ENCODE measurements at places on chromosomes 11 and 22.
A peak's percentile ranks its signal among the peaks of the same experiment; 100 is the strongest.

DNA sequence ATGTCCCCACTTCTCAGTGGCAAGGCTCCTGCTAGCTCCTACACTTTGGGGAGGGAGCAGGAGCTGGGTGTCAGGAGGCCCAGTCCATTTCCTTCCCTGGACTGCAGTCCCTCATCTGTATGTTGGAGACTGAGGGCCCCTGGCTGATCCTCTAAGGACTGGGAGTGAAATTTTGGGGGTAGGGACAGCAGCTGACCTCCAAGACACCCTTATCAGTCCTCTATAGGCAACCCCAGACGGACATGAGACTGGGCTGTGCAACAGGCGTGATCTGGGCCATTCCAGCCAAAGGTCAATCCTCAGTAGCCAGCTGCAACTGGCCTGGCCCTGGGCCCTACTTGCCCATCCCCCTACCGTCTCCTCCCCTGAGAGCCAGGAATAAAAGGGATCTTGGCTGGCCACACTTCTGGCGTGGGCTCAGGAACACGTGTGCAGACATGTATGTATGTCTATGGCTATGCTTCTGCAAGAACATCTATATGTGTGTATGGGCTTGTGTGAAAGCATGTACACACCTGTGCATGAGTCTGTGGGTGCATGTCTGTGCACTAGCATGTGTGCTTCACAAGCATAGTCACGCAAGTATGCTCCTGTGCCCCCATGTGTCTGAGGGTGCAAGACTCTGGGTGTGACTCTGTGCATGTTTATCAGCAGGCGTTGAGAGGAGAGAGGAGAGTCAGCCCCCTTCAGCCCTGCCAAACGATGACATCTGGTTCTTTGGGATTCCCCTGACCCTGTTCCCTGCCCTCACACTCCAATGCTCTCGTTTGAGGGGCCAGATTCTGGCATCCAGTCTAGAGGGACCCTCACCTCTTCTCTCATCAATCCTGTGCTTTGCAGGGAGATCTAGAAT lies 24.6 kb upstream of the DGAT2 start:
- DNase-seq, result no peak

DNA sequence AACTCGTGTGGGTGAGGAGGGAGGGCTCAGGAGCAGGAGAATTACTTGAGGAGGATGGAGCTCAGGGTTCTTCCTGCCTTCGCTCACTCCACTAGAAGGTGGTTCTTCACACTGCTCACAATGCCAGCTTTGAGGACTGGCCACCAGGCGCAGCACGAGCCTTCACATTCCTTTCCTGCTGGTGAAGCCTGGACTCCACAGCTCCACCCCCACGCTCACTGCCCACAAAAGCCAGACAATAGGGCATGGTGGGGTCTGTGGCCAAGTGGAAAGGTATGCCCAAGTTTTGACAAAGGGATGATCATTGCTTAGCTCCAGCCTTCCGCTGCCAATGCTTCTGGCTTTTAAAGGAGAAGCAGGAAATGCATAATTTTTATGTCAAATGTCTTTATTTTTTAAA lies 58.0 kb upstream of the FADD start:
- DNase-seq, result no peak

DNA sequence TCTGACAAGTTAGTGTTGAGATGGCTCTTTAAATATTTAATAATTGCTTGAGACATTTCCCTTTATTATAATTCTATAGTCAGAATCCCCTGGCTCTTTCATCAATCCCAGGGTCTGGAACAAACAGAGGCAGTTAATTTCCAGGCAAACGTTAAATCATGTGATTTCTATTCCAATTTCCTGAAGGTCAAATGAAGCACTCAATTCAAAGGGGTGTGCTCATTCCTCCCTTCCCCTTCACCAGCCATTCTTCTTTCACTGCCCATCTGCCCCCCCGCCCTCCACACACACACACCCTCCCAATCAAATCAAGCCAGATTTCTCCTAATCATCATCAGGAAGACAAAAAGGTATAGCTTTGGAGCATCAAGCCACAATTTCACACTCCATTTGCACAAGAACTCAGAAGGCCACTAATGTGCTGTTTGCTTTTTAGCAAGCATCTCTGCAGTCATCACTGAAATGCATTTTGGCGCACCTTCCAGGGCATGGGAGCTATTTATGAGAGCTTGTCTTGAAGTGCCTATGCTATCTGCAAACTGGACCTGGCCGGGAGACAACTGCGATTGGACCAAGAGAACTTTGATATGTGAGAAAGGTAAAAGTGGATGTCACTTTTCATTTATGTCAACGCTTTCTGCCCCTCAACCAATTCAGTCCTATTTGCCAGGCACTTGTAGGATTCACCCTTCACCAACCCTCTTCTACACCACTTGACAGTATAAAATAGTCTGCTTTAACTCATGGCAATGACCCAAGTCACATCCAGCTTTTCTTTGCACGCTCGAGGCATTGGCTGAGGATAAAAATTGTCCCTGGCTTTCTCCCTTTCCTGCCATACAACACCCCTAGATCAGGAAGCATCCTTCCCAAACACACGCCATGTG lies 315.1 kb upstream of the API5 start:
- no peak for DNase-seq

GRCh38 chr11:22478169-22478568 lies 140.0 kb downstream of the SLC17A6 start:
- DNase-seq, result no peak

DNA sequence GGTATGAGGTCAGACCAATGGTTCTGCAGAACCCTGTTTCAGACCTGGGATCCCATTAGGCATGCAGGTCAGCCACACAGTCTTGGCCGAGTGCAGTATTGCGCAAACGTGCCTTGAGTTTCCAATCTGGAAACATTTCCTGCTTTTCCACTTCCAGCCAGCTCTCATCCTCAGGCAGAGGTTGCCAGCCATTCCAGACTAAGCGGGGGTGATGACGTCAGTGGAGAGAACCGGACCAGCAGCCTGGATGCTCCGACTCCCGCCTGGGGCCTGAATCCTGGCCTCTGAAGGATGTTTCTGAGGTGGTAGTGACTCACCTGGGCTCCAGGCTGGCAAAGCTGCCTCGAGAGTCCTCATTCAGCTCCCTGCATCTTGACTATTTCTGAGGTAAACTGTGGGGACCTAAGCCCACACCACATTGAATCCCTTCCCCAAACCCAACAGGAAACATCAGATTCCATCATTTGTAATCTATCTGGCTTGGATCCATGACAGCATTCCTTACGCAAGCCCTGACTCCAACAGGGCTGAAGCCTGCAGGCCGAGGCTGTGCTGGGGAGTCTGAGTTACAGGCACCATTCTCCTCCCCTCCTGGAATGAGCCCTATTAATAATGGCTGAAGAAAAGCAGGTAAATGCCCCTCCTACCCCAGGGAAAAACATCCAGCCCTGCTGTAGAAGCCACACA lies 83.0 kb downstream of the ABTB2 start:
- no peak for DNase-seq

DNA sequence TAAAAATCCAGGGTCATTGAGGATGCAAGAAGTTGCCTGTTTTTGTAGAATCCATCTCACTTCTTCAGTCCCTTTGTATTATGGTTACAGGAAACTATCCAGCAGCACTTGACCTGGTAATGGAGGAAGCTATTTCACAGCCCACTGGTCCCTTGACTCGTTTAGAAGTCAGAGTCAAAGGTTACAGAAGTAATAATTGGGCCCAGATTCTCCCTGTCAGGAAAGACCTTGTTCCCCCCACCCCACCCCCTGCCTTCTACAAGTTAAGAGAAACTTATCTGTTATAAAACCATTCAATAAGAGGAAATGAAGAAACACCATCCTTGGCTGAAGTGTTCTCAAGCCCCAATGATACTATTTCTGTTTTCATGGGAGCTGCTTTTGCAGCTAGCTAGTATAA lies 65.8 kb downstream of the CSTPP1 start:
- no peak for DNase-seq

- DNase-seq, result no peak
Observed at GRCh38 chr22:32600147-32600546, 125.5 kb downstream of the FBXO7 start.

DNA sequence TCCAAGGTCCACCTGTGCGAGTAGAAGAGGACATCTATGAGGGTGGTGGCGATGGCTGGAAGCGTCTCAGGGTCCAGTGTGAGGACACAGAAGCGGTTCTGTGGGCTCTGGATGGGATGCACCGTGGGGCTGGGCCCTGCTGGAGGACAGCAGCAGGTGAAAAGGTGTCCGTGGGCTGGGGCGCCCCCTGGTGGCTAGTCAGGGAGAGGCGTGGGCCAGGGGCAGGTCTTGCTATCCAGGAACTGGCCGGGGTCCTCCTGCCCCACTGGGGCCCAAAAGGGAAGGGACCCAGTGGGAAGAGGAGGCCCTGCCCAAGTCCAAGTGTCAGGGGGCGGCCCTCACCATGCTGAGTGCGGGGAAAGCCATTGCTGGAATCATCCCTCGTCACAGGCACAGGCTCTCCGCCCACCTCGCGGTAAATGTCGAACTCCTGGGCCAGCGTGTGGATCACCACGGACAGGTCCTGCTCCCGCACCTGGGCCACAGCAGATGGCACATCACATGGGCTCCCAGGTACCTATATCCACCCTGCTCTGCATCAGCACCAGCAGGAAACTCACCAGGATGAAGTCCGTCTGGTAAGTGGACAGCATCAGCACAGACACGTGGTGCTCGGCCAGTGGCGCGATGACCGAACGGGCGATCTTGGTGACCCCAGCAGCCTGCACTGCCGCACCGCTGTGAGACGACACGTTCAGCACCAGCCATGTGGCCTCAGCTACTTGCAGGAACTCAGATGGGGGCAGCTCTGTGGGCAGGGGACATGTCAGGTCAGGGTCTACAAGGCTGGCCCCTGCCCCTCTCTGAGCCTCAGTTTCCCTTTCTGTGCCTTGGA lies 2.3 kb downstream of the CASTOR1 start:
- peak; percentile 88 for DNase-seq

DNA sequence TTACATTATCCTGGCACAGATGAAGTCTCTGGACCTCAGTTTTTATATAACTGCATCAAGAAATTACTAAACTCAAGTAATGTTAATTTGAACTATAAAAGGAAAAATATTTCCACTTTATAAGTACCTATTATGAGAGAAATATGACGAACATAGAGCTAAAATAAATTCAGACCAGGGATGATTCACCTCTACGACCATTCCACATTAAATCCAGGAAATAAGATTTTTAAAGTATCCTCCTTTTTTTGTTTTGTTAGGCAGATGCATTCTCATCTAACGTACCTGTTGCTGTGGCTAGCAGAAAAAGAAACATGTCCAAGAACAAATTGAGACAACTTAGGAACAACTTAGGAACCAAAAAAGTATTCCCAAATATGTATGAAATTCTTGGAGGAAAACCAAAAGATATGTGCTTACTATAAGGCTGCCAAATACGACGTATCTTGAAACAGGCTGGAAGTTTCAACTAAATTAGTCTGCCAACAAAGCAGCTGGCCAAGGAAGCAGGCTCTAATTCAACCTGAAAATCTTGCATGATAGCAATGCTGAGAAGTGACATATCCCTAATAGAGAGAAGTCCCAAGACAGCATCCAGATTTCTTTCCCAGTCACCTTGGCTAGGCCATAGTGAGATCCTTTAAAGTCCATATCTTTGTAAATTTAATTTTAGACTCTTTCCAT lies 15.7 kb downstream of the SPTY2D1 start:
- DNase-seq, result no peak

Measured in activated CD4-positive, alpha-beta T cell treated with anti-CD3 and anti-CD28 coated beads, Interleukin-2, amount 50 U/mL, for 16 hours (primary cell).